Stimulated activated CD8-positive, alpha-beta memory T cell treated with anti-CD3 and anti-CD28 coated beads, Interleukin-4, amount 100 ng/mL, for 48 hours (primary cell): ENCODE measurements at places on chromosomes 11 and 22.
A peak's percentile ranks its signal among the peaks of the same experiment; 100 is the strongest.

GRCh38 chr11:47233051-47233450 is 15.6 kb downstream of the ACP2 start:
- no peak for DNase-seq

- peak; percentile 73 for DNase-seq
Measured at GRCh38 chr11:102318469-102318868, 1.2 kb downstream of the BIRC3 start.

DNA sequence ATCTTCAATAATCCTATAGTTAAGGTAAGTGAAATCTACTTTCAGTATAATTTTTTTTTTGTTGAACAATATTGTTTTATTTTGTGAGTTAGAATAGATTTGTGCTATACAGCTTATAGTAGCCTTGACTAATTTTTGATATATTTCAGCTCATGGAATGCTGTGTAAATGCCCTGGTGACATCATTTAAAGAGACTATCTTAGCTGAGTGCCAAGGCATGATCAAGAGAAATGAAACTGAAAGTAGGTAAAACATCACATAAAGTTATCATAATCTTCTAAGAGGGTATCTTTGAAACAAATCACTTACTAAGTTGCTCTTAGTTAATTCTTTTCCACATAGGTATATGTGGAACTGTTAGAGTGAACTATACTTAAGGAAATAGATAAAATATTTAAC is 51.4 kb upstream of the ACAT1 start:
- DNase-seq = no peak

GRCh38 chr22:48490500-48491411 is 1336.9 kb downstream of the BRD1 start:
- DNase-seq = no peak

DNA sequence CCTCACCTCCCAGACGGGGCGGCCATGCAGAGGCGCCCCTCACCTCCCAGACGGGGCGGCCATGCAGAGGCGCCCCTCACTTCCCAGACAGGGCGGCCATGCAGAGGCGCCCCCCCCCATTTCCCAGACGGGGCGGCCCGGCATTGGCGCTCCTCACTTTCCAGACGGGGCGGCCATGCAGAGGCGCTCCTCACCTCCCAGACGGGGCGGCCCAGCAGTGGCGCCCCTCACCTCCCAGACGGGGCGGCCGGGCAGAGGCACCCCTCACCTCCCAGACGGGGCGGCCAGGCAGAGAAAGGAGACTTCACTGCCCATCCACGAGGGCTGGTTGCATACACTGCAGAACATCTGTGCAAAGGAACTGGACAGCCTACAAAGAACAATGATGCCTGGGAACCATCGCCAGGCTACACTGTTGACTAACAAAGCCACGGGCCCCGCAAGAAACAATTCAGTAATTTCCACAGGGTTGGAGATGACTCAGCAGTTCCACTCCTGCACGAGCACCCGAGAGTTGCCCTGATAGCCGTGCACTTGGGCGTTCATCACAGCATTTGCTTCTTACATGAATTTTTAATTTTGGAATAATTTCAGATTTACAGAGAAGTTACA is 58.7 kb downstream of the CTTN start:
- DNase-seq = peak; percentile 30

DNA sequence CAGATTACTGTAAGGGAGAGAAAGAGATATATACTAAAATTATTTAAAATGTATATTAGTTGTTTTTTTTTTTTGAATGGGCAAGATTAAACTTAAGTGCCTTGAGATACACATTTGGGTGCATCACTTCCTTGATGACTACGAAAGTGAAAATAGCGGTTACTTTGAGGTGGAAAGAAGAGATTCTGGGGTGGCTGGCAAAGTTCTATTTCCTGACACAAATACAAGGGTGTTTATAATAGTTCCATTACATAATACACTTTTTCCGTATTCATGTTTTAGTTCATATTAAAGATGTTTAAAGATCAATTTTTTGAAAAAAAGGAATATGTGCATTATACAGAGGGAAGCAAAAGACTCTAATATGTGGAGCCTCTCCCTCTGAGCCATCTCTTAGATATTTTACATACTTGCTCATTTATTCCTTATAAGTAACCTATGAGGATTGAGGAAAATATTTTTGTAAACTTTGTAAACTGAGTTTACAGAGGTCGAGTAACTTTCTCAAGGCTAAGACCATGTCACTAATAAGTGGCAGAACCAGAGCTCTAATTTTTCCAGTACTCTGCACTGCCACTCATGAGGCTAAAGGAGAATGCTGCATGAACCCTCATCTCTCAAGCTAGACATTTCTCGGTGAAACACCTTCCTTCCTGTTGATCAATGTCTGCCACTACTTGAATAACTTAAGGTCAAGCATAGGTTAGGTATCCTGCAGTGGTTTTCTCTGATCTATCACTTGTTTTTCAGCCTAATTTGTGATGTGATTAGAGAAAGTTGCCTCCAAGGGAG is 58.6 kb downstream of the DDIAS start:
- no peak for DNase-seq

- DNase-seq = no peak
Measured at GRCh38 chr22:24413736-24414385, 13.5 kb upstream of the ADORA2A start.

DNA sequence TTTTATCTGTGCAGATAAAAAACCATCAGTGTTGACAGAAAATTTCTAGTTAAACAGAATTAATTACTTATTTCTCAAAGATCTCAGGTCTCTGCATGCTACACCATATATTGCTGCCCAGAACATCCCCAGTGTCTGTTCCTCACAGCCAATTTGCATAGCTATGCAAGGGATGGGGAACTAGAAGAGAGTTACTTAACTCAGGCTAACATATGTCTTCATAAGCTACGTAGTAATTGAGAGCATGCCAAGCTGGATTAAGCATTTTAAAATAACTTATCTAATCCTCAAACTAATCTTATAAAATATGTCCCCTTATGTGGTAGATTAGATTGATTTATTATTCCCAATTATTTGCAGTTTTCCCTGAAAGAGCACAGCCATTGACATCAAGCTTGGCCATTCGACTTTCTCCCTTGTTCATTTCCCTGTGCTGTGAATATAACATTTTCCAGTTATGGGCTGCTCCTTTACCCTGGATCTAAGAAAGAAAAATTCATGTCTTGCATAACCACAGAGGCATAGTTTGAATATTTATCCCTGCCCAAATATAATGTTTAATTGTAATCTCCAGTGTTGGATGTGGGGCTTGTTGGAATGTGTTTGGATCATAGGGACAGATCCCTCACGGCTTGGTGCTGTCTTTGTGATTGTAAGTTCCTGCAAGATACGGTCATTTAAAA is 69.1 kb downstream of the C11orf87 start:
- DNase-seq = no peak
